ENCODE measurements at places on chromosomes 12 and 14.
A peak's percentile ranks its signal among the peaks of the same experiment; 100 is the strongest.

DNA sequence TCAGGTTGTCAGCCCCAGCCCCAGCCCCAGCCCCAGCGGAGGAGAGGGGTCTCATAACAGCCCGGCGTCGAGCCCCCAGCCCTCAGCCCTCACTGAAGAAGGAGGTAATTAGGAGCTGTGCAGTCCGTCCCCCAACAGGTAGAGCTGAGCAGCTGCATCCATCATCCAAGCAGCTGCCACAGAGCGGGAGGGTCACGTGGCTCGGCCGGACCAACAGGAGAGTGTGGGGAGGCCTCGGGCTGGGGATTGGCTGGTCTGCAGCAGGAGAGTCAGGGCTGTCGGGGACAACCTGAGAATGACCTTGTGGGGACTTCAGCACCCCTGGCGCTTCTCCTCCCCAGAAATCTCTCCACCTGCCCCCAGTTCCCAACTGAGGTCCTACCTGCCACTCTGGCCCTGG is 29.6 kb downstream of the SMUG1 start:
- no peak for DNase-seq

- no peak for DNase-seq
These were observed 18.3 kb upstream of the SLC35F4 start for GRCh38 chr14:57884175-57884574.

GRCh38 chr14:79614448-79614847 is 596.9 kb downstream of the DIO2 start:
- no peak for DNase-seq

DNA sequence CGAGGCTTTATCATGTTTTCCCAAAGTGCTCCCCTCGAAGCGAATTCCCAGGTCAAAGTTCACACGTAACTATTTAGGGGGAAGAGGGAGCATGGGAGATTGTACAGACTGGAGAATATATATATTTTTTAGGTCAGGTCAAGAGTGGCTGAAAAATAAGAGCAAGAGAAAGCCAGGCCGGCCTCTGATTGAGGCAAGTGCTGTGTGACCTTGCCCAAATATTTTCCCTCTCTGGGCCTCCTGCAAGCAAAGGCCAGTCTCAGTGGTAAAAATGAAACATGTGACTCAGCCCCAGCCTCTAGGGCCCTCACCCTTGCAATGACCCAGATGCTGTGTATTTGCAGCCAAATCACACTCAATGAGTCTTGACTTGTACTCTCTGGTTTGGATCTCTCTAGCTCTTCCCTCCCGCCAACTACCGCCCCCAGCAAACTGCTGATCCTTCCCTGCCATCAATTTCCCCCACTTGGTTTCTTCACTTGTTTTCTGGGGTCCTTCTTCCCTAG is 34.1 kb downstream of the SMUG1 start:
- DNase-seq = no peak

DNA sequence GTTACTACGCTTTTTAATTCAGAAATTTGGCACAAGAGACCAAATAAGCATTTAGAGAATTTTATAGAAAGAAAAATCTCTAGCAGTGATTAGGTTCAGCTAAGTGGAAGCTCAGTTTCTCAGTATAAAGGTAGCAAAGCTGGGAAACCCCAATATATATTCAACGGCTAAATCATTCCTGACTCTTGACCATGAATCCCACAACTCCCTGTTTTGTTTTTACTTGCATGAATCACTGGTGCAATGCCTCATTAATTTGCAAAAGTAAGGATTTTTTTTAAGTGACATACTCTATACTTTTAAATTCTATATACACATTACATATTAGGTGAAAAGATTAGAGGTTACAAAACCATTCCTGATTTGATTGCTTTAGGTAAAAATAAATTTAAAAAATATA is 74.3 kb upstream of the PLEKHG7 start:
- DNase-seq = no peak

DNA sequence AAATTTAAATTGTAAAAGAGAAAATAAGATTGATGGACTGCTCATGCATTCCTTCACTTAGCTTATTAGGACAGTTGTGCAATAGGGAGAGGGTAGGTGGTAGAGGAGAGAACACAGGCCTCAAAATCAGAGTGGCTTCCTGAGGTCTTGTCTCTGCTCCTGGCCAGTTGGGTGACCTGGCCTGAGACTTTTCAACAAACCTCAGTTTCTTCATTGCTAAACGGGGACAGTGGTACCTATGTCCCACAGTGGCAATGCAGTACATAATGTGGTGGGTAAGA is 2.6 kb downstream of the MAP3K12 start:
- no peak for DNase-seq

DNA sequence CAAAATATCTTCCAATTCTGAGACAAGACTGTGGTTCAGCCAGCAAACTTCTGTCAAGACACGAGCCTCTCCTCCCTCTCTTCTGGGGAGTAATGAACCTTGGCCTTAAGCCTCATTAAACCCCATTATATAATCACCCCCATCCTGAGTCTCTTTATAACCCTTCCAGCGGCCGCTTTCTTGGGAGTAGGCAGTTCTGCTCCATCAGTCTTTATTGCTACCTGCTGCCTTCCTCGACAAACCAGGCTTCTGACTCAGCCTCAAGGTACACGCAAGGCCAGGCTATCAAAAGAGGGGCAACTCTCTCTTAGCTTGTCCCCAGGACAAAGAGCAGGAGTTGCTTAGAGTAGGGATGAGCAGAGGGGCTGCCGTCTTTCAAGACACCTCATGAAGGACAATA is 300.8 kb upstream of the NOS1 start:
- DNase-seq = no peak

DNA sequence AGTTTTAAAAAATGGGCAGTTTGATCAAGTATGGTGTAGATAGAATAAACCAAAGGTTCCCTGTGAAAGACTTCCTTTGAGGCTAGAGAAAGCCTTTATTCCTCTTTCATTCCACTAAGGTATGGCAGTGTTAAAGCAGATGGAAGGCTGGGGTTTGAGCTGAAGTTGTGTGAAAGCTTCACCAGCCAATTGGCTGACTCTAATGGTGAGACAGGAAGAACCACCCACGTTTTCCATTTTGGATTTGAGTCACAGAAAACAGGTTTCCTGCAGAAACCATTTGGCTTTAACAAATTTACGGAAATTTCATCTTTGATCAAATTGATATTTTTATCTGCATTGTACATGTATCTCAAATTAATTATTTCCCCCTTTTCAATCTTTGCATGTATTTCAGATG is 455.0 kb downstream of the PCNX1 start:
- DNase-seq = no peak

DNA sequence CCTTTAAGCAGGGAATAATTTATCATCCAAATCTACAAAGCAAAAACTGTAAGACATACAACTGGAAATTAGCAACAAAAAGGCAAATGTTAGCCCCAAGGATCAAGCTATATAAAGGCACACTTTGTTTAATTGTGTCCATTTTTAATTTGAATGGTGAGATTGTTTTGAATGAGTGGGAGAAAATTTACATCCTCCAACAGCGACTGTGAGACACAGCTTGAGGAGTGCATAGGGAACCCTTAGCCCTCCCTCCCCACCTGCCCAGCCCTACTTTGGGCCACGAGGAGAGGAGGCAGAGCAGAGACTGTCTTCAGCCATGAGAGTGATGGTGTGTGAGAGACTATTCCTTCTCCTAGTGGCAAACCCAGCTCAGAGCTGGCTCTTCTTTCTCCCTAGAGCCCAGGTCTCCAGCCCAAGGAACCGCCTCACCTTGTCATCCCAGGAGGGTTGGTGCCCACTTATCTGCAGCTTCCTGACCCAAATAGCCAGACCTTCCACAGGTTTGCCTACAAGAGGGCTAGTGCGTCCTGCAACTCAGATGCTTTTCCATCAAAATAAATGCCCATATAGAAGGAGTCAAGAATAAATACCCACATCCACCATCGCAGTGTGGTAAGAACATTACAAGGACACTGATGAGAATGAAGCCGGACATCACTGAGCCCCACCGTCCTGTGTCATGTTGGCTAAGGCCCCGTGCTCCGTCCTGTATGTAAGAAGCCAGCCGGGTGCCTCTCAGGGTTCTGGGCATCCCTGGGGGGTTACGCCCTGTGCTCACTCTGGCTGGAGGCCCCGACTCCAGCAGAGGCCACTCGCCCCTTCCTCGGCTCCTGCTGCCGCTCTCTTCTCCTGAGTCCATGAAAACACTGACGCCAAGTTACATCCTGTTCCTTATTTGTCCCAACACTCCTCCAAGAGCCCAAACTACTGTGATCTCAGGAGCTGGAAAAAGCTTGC is 36.4 kb upstream of the C14orf180 start:
- no peak for DNase-seq

DNA sequence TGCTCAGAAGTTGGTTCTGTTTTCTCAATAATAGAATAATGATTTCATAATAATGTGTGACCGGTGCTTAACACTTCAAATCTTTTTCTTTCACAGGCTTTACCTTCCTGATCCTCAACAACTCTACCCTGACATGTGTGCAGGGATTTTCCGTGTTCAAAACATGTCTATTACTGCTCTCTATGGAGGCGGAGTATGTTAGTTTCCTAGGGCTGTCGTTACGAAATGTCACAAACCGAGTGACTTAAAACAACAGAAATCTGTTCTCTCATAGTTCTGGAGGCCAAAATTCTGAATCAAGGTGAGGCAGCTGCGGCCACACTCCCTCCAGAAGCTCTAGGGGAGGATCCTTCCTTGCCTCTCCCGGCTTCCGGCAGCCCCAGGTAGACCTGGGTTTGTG is 186.2 kb upstream of the VASH1 start:
- no peak for DNase-seq

DNA sequence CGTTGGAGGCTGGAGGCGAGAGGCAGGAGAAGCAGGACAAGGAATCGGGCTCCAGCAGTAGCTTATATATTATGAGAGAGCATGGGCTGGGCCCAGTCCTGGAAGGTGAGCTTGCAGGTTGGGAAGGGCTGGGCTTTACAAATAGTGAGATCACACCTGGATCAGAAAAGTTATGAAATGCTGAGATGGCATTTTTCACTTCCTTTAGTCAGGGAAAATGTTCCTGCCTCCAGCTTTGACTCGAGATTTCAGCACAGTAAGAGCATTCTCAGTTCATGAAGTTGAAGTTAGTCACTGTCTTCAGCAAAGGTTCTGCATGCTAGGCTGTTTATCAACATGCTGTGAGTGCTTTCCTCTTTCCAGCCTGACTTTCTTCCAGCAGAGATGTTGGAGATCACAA is at the start of gene KRT6C:
Gene KRT6C, minus strand, starts transcription at position 38 of the 400 bp plus-strand sequence. CDS start 68 bp downstream, outside the sequence.
- DNase-seq = no peak

DNA sequence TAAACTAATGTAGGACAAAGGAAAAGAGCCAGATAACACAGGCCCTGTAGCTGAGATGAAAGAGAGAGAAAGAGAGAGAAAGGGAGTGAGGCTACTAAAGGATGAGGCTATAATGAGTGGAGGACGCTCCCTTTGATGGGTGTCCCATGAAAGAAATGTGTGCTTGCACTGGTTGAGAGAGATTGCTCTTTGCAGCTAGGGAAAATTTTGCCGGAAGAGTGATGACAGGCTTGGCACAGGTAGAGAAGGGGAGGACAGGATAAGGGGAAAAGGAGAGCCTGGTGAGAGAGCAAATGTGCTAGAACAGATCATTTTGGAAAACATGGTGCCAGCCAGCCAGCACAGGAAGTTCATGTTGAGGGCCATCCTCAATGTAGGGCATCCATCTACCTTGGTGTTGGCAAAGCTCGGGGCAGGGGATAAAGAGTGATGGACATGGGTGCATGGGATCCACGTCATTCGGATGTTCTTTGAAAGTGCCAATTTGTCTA is 248.6 kb downstream of the BTG1 start:
- no peak for DNase-seq

- DNase-seq = no peak
These were observed 228.0 kb downstream of the MON2 start for GRCh38 chr12:62694632-62695031.

DNA sequence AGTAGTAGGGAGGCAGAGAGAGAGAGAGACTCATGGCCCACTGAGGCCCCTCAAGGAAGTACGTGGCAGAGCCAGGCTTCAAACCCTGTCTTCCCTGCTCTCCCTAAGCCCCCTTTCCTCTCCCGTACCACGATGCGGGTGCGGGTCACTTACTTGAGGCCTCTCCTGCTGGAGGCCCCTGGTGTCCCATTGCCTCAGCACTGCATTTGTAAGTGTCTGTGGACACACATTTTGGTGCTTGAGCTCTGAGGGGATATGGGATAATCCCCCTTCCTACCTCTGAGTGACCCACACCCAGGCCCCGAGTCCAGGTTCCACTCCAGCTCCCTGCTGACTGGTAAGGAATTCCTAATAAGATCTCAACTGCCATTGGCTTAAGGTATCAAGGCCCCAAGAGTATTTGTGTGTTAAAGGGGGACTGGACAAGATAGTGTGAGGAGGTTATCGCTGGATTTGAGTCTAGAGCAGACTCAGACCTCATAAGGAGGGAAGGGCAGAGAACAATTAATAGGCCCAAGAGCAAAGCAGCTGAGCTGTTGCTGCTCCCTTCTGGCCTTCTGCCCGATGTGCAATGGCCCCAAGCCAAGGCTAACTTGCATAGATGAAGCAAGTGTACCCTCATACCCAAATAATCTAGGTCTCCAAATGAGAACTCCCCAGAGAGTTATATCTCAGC is 71.9 kb downstream of the CRACR2A start:
- no peak for DNase-seq

- no peak for DNase-seq
These were observed 449.7 kb downstream of the TMTC2 start for GRCh38 chr12:83136411-83136810.

DNA sequence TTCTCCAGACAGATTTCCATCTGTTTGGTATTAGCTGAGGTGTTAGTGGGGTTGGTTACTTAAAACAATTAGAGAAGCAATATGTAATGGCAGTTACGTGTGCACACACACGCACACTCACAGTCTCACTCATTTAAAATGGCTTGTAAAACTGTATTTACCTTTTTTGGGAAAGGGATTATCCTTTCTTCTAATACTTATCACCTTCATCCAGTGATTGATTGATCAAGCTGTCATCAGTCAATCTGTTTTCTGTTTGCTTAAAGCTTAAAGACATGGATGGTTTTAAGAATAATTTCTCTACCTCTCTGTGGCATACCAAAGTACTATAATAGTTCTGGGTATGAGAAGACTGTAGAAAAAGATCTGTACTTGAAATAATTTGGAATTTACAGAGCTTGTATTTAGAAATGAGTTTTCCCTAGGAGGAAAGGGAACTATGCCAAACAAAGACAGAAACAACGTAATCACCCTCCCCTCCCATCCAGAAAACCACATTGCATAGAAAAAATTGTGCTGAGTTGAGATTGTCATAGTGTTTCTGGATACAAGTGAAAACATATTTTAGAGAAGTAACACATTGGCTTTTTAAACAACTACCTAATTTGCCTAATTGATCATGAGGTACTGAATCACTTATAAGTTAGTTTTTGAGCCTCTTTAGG is 455.8 kb downstream of the PCNX1 start:
- DNase-seq = peak; percentile 43

GRCh38 chr12:123078531-123079155 is 72.2 kb downstream of the PITPNM2 start:
- DNase-seq = no peak

GRCh38 chr14:104135121-104135903 is 3.1 kb upstream of the KIF26A start:
- DNase-seq = peak; percentile 16

- DNase-seq = no peak
These were observed 68.8 kb upstream of the PRIMA1 start for GRCh38 chr14:93857081-93857480.

- no peak for DNase-seq
These were observed 527.0 kb upstream of the ATP2B1 start for GRCh38 chr12:90235642-90236041.

- no peak for DNase-seq
These were observed 62.8 kb upstream of the FOXN3 start for GRCh38 chr14:89479802-89480201.

Measured in CD4-positive, alpha-beta T cell treated with Interleukin-15 for 1 hour (primary cell).